IPS-NIHi11 (cell line): ENCODE measurements at places on chromosomes 11 and 22.

DNA sequence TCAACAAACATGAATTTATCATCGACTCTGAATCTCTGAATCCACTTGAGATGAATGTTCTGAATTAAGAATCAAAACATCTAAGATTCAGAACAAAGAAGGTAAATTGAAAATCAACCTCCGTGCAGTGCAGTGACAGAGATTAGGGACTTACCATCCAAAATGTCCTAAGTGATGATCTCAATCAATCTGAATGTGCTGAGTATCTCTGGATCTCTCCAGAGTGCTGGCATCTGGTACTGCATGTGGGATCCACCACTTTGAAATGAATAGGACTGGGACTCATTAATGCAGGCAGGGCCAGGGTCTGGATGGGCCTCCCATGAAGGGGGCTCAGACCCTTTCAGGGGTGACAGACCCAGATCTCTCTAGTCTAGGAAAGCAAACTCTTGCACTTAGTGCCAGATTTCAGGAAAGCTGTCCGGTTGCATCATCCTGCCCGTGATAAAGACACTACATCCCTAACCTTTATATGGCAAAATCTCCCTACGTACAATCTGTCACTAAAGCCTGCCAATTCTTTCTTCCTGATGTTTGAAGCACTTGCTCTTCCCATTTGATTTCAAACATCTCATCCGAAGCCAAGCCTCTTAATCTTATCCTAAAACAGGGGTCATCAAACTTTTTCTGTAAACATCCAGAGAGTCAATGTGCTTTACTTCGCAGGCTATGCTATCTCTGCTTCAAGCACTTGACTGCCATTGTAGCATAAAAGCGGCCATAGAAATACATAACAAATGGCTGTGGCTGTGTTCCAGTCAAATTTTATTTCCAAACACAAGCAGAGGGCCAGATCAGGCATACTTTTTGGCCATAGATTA lies 263.3 kb downstream of the LARGE1 start:
- DNase-seq = no peak

DNA sequence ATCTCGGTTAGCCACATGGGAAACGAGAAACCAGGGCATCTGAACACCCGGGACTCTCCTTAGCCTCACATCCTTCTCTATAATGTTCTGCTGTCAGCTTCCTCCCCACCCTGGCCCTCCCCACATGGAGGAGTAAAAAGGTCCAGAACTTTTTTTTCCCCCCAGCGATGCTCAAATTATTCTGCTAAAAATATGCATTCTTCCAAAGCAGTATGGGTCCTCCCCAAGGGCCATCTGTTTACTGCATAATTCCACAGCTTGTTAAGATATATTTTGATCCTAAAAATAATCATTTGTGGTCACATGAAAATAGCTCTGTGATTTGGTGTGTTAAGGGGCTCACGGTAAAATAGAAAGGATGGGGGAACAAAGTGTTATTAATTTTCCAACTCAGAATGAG lies 281.5 kb upstream of the NARS2 start:
- no peak for DNase-seq

- peak; percentile 70 for DNase-seq
Measured at GRCh38 chr22:27032091-27032761, 374.8 kb downstream of the MIAT start.

GRCh38 chr22:41250127-41250526 lies 9.4 kb upstream of the CHADL start:
- no peak for DNase-seq

- DNase-seq = no peak
Measured at GRCh38 chr11:132058211-132058772, 687.9 kb downstream of the NTM start.

DNA sequence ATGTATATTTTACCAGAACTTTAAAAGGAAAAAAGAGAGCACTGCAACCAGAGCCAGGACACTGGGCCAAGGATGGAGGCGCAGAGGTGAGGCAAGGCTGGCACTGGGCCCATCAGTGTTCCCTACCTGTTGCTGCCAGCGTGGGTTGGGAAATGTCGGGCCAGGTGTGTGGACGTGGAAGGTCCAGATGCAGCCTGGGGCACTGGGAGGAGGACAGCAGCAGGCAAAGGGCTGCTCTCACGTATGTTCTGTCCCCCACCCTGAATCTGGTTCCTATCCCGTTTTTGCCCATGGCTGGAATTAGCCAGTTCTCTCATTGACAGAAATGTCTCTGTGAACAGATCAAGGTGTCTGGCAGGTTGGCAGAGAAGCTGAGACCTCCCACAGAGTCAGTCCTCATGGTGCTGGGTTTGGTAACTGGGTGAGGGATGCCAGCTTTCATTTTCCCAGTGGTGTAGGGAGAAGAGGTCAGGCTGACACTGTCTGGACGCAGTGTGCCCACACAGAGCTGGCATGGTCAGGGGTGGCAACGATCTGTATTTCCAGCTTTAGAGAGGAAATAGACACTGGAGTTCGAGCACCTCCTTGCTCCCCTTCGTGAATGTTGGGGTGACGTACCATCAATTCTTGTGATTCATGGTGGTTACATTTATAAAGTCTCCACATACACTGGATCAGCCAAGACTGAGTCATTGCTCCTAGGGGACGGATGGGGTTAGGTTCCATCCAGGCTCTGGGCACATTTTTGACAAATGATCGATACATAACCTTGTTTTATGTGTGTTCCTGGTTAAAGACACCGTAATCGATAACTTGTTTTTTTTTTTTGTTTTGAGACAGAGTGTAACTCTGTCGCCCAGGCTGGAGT lies 4.3 kb upstream of the PNPLA3 start:
- DNase-seq = no peak

- no peak for DNase-seq
Measured at GRCh38 chr11:2621894-2622293, 77.9 kb downstream of the KCNQ1OT1 start.

- DNase-seq = no peak
Measured at GRCh38 chr22:21568347-21569075, 997 bp downstream of the UBE2L3 start.

DNA sequence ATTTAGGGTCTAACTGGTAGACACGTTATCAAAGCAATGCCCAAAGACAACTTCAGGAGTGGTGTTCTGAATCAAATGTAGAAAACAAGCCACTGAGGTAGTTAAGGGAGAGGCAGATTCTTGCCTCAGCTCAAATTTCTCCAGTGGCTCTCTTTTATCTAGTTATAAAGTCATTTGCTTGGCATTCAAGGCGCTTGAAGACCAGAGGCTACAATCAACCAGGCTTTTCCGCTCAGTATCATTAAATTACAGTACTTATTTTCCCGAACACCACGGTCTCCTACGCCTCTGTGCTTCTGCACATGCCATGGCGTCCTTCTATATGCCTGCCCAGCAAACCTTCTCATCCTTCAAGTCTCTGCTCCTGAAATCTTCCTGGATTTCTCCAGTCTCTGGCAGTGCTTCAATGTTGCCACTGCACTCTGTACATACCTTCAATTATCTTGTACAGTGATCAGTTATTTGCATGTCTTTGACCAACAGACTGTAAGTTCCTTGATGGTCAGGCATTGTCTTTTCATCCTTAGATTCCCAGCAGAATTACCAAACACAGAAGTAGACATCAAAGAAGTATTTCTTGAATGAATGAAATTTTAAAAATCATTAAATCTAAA lies 1.4 kb downstream of the POGLUT3 start:
- DNase-seq = no peak

DNA sequence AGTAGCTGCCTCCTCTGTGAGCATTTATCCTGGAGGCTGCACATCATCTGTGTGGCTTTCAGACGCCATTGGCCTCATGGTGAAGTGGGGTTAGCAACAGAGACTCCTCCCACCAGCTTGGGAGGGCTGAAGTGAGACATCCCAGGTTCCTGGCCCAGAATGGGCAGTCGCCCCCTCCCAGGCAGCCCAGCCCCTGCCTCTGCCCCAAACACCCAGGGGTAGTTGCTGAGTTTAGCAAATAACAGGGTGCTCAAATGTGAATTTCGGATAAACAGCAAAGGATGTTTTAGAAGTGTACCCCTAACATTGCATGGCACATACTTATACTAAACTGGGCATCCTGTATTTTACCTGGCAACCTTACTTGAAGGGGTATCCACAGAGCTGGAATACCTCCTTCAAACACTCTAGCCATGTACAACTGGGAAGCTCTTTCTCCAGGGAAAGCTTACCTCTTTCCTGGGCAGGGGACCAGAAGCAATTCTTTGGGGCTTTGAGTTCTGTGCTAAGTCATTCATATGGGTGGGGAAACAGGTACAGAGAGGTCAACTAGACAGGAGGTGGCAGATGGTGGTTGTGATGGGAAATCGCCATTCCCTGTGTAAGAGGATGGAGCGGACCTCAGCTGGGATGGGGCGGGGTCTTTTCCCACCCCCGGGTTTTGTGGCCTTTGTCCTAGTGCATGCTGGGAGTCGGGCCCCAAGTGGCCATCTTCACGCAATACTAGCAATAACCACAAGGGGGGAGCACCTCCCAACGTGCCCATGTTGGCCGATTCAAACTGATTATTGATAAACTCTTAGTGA lies 19.3 kb downstream of the MTFP1 start:
- DNase-seq = peak; percentile 93

DNA sequence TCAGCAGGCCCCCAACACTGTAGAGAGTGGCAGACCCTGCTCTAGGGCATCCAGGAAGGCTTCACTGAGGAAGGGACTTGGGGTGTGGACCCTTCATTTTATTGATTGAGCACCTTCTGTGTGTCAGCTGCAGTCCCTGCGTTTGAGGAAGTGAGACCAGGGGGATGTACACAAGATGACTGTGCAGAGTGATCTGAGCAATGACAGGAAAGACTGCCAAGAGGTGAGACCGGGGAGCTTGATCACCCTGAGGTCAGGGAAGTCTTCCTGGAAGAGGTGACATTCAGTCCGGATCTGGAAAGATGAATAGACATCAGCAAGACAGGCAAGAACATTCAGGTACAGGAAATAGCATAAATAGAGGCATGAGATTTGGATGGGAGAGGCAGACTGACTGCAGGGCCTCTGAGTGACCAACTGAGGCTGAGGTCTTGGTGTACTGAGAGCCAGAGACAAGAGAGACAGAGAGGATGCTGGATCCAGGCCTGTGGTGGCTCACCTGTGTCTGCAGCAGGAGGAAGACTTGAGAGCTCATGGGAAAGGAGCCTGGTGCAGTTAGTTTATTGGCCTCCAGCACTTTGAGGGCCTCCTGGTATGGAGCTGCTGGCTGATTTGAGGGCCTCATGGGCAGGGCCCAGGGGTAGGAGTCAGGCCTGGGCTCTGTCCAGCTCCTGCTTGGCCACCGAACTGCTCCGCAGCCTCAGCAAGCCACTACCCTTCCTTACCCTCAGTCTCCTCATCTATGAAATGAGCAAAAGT lies 5.2 kb downstream of the DGAT2 start:
- DNase-seq = no peak

- DNase-seq = no peak
Measured at GRCh38 chr11:32318071-32319055, 117.0 kb downstream of the WT1 start.

GRCh38 chr11:72239313-72239848 lies 4.6 kb downstream of the PHOX2A start:
- DNase-seq = peak; percentile 71

DNA sequence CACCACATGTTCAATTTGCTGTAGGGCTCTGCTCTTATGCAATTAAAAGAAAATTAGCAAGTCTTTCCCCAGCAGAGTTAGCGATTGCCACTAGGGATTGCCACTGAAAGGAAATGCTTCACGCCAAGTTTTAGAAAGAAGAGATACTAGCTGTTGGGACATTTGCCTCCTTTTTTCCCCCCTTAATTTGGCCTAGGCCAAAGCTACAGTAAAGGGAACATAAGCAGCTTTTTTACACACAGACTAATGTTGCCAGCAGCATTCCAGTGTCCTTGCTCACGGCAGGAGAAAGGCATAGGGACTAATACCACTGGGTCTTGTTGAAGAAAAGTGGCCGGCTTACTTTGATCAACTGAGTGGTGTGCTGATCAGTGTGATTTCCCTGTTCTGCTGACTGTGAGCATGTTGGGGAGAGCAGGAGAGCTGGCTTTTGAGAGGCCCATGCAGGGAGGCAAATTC lies 71.2 kb downstream of the PHF21A start:
- peak; percentile 56 for DNase-seq

- DNase-seq = no peak
Measured at GRCh38 chr22:46007003-46007847, 30.3 kb upstream of the WNT7B start.

DNA sequence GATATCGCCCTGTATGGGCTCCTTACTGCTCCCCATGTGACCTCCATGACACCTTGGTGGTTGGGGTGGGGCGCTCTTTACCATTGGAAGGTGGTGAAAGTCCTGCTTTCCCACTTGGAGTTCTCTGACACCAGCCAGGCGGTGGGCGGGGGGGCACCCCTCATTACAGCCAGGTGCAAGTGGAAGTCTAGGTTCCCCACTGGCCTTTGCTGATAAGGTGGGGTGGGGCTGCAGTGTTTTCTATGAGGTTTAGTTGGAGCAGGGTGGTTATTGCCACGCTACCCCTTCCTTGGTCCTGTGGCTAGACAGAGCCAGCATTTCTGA lies 5.5 kb upstream of the SLC37A2 start:
- DNase-seq = no peak
